ENCODE measurements at places on chromosomes 7 and 10.
A peak's percentile ranks its signal among the peaks of the same experiment; 100 is the strongest.

DNA sequence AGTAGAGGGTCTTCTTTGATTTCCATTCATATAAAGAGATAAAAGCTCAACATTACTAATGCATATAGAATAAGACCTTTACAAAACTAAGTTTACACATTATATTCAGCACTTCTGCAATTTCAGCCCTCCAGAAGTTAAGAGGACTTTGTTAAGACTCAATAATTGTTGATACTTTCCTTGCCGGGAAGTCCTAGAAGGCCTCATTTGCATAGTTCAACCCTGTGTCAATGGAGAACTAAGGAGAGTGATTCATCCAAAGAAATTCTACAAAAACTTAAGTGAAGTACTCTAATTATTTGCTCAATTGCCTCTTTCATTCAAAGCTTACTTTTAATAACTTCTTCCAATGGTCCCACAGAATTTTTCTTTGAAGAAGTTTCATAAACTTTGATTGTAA is 1060.3 kb upstream of the CELF2 start:
- no peak for DNase-seq

GRCh38 chr10:11304906-11305585 is 287.4 kb downstream of the CELF2 start:
- DNase-seq: no peak

GRCh38 chr10:77283326-77283725 is 354.3 kb downstream of the KCNMA1 start:
- no peak for DNase-seq

- DNase-seq: no peak
Observed at GRCh38 chr10:14545827-14546226, 215.1 kb upstream of the FRMD4A start.

- no peak for DNase-seq
Observed at GRCh38 chr7:74627661-74628411, 29.7 kb upstream of the GTF2I start.

GRCh38 chr10:72200883-72201282 is 14.9 kb upstream of the ANAPC16 start:
- no peak for DNase-seq

DNA sequence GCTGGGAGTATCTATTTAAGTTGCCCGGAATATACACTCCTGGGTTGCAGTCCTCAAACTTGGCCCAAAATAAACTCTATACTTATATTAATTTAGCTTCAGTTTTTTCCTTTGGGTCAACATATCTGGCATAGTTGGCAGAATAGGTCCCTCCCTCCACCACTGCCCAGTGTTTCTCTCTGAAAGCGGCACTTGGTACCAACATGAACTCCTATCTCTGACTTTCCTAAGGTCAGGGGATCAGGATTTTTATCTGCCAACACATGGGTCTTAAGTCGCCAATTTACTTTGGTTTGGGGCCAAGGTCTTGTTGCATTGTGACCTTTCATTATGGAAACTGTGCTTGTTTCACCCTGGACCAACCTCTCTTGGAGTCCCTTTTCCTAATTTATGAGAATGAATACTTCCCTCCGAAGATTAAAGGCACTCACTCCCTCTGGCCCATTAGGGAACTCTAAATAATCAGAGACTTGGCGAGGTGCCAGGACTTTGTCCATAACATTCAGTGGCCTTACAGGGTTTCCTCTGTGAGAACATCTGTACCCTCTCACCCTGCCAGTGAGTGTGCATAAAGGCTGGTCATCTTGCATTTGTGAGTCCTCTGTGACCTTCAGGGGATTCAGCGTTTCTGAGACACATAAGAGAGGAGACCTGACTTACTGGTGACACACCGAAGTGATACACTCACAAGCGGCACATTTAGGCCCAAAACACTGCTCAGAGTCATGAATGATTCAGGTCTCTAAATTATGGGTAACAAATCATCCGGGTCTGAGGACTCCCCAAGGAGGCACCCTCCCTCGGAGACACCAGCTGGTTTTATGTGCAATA is 19.7 kb upstream of the FKBP9 start:
- DNase-seq: no peak

DNA sequence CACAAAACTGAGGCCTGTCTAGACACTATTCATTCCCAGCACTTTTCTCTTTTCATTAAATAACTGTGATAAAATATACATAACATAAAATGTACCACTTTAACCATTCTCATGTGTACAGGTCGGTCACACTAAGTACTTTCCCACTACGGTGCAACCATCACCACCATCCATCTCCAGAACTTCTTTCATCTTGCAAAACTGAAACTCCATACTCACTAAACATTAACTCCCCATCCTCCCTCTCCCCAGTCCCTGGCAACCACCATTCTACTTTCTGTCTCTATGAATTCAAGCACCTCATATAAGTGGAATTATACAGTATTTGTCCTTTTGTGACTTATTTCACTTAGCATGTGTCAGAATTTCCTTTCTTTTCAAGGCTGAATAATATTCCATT is 53.0 kb downstream of the ARHGAP12 start:
- DNase-seq: no peak

GRCh38 chr7:123210986-123211385 is 11.2 kb upstream of the SLC13A1 start:
- DNase-seq: no peak

DNA sequence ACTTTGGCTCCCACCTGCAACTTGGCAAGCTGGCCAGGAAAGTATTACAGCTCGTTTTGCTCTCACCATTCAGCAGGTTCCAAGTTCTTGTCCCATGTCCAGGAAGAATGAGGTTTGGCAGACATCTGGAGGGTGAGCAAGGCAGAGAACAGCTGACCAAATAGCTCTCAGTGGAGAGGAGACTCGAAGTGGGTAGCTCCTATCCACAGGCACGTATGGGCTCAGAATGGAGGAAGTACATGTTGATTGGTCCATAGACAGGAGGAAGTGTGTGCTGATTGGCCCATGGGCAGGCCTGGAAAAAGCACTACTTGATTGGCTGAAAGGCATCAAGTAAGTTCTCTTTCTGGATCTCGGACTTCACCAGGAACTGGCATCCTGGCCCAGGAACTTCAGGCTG is 3.0 kb upstream of the NCAPG2 start:
- no peak for DNase-seq

- DNase-seq: no peak
Observed at GRCh38 chr7:24340727-24341126, 56.7 kb downstream of the NPY start.

GRCh38 chr7:45874408-45875131 is 1.7 kb upstream of the CCDC201 start:
- no peak for DNase-seq

DNA sequence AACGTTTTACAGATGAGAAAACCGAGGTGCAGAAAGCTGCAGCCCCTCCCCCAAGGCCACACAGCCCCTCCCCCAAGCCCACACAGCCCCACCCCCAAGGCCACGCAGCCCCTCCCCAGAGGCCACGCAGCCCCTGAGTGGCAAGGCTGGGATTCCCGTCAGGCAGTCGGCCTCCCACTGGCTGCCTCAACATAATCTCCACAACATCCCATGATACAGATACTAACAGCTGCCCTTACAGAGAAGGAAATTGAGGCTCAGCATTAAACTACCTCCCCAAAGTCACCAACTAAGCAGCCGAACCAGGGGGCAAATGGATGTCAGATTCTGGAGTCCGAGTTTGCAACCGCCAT is 15.9 kb downstream of the SH3PXD2A start:
- DNase-seq: no peak

GRCh38 chr7:97026715-97027426 is 2.2 kb upstream of the DLX5 start:
- DNase-seq: no peak

DNA sequence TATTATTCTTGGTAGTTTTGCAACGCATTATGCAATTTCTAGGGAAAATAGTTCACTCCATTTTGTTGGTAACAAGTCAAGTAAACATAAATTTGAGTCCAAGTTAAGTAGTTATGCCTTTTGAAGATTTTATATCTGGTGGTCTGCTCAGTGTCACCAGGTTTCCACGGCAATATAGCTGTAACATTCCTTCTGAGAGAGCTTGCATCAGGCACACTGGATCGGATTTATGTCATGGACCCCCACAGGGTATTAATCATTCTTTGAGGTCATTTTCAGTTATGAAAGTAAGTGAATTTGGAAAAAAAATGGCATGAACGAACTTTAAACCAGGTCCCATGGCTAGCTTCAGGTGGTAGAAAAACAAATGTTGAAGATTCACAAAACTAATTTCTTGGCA is 136.3 kb downstream of the POLR1F start:
- no peak for DNase-seq

- no peak for DNase-seq
Observed at GRCh38 chr7:152925412-152926147, 166.0 kb downstream of the ACTR3B start.

DNA sequence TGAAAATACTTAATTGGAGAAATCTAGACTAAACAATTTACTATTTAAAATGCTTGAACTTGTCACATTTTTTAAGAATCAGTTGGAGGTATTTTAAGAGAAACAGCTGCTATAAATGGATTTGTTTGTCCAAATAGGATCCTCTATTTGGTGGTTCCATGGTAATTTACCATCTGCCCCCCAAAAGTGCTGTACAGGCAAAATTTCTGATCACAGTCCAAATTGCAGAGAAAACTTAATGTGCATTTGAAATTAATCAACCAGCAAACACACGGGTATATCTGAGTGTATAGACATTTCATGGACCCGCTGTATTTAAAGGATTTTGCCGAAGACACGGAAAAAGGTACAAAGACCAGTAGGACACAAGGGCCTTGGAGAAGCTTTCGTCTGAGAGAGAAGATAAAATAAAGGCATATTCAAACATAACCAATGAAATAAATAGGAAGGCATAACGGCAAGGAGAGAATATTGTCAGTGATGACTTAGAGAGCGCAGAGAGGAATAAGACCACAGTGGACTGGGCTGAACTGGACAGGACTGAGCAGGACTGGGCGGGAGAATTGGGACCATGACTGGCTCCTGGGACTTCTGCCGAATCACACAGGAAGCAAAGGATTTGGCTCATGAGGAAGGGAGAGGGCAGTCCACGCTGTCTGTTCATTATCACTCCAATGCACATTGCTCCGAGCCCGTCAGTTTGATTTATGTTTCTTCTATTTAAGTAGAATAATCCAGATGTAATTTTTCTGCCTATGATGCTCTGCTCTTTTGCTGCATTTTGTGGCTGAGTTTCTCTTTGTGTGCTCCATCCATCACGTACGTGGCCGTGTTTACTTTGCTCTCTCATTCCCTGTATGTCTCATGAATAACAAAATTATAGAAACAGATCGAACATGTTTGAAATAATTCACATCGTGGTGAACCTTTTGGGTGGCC is 112.8 kb downstream of the PRLHR start:
- DNase-seq: no peak

GRCh38 chr10:95675403-95676116 is 18.2 kb downstream of the TCTN3 start:
- no peak for DNase-seq

GRCh38 chr7:44769776-44770294 is 21.2 kb downstream of the ZMIZ2 start:
- no peak for DNase-seq

DNA sequence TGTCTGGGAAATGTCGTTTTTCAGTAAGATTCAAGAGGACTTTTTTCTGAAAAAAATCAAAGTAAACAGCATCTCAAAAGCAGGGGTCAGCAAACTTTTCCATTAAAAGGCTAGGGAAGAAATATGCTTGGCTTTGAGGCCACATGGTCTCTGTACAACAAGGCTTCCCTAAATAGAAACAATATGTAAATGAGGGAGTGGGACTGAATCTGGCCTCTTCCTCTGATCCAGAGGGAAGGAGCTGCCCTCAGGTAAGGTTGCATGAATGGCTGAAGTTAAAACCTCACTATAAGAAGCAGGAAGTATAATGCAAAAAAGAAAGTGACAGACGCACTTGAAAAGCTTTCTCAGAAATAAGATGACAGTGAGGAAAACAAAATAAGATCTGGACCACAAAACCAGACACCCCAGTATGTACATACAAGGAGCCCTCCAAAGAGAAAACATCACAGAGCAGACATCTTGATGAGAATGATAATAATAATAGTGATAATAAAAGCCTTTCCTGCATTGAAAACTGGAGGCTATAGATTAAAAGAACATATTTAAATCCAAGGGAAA is 115.2 kb downstream of the PLXNA4 start:
- no peak for DNase-seq

DNA sequence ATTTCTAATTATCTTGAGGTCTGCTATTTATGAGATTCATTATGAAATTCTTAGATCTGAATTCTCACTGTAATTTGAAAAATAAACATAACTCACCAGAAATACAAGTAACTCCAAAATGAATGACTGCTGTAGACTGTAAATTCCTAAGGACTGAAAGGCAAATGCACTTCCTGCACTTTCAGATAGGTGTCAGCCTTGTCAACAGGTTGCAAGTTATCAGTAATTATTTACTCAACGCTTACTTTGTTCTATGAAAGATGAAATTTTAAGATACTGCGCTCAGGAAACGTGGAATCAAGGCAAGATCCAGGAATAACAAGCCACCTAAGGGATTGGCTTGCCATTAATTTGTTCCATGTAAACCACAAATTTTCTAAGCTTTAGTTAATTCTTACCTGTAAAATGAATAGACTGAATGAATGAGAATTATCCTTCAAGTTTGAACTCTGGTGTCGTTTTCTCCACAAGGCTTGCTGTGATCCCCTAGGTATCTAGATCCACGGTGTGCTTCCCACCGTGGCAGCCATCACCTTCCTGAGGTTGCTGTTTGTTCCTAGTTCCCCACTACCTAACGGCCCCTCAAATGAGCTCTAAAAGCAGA is 12.6 kb downstream of the DHX32 start:
- peak; percentile 3 for DNase-seq

GRCh38 chr10:90842725-90843124 is 15.1 kb downstream of the HTR7 start:
- no peak for DNase-seq

GRCh38 chr10:22723783-22724182 is 9.4 kb upstream of the PIP4K2A start:
- no peak for DNase-seq

- DNase-seq: no peak
Observed at GRCh38 chr10:130958003-130958402, 353.5 kb downstream of the TCERG1L start.

- DNase-seq: no peak
Observed at GRCh38 chr7:14841086-14841485, 61.5 kb downstream of the DGKB start.

DNA sequence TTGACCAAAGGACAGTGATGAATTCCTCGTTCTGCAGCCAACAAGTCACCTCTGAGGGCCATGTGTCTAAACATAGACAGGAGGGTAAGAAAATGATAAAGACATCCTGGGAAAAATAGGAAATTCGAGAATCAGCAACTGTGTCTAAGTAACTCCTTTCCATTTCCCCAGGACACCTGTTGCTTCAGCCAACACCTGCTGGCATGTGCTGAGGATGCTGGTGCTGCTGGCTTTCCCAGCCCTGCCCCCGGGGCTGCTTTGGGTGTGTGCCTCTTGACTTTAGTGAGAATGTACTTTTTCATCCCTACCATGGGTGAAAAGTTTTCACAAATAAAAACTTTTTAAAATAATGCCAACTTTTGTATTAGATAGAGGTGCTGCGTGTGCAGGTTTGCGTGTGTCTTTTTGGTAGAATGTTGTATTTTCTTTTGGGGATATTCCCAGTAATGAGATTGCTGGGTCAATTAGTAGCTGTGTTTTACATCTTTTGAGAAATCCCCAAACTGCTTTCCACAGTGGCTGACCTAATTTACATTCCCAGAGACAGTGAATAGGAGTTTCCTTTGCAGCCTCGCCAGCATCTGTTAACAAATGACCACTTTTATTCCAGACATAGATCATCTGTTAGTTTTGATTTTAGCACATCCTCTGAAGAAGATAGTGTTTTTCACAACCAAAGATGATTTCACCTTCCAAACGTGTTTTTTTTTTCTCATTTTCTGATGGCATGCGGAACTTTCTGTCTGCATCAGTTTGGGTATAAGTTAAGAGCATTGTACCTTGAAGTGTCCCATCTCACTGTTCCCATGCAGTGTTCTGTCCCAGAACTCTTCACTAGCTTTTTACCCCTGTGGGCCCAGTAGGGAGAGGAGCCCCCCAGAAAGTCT is 104.2 kb upstream of the ACBD5 start:
- DNase-seq: no peak
